Mucosa of gallbladder (tissue), 1 donor: ENCODE measurements at places on chromosomes 5 and 9. TPM values are rescaled to one million over a fixed set of nuclear protein-coding genes. Genes with fewer than 3 reads are reported as not detected.

Gene TLR4
- total RNA-seq = 9.8 TPM

Gene MTRR
- 42.9 TPM for total RNA-seq

Gene CCL27
- total RNA-seq = not detected

Gene RNF208
- total RNA-seq = 16.8 TPM

Gene SPINK7
- total RNA-seq = not detected

Gene MCIDAS
- 0.92 TPM for total RNA-seq

Gene PRRT1B
- 11.1 TPM for total RNA-seq

Gene FAXDC2
- total RNA-seq = 91.0 TPM

Gene NSG2
- 0.81 TPM for total RNA-seq

Gene NEUROG1
- not detected for total RNA-seq

Gene LCN1
- not detected for total RNA-seq

Gene CFAP90
- total RNA-seq = not detected

- no peak for DNase-seq
These were observed 6.6 kb upstream of the RMND5B start for GRCh38 chr5:178123966-178124925.

DNA sequence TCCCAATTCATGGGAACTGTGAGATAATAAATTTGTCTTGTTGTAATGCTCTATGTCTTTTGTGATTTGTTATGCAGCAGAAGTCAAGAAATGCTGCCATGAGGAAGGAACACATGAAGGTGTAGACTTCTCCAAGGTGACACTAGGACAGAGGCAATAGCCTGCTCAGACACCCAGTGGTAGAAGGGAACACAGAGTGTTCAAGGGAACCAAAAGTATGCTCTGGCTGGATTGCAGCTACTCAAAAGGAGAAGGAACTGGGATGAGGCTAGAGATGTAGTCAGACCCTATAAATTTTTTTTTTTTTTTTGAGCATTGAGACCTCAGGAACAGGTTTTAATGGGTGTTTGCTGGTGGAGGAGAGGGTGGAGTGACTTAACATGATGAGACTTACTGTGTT, 232.5 kb downstream of the PARP8 start:
- DNase-seq = no peak

DNA sequence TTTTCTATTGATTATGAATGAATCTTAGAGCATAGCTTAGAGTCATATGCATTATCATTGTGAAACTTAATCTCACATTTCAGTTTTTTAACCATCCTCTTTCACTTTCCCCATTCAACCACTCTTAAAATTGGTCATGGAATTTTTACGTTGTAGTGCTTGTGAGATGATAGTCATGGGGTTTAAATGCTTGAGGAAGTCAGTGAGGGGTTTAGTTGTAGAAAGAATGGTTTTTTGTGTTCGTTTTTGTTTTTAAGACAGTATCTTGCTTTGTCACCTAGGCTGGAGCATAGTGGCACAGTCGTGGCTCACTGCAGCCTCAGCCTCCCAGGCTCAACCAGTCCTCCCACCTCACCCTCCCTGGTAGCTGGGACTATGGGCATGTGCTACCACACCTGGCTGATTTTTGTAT, 19.6 kb downstream of the UGCG start:
- DNase-seq = no peak

DNA sequence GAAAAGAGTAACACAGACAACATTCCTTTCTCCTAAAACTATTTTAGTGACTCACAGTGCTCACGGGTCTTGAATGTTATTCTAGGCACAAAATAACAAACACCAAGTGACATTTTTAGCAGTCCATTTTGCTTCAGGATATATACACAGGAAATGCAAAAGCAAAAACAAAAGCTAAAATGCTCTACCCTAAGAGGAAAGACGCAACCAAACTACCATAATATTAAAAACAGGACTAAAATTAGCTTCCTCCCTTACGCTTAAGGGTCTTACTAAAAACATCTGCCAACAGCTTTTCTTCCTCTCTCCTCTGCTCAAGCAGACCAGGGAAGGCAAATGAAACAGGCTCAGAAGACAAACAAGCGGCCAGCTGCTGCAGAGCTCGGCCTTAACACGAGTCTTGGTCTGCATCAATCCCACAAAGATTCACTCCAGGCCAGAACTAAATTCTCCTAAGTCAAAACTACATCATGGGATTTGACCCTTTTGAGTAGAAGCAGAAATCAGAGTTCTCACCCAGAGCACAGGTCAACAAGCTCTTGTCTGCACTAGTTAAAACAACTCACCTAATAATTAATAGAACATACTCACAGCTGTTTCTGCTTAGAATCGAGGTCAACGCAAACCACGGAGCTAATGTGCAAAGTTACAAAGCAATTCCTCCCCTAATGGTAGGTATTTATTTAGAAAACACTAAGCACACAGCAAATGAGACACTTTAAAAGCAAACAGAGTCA, 62.3 kb downstream of the RAPGEF1 start:
- DNase-seq = no peak

DNA sequence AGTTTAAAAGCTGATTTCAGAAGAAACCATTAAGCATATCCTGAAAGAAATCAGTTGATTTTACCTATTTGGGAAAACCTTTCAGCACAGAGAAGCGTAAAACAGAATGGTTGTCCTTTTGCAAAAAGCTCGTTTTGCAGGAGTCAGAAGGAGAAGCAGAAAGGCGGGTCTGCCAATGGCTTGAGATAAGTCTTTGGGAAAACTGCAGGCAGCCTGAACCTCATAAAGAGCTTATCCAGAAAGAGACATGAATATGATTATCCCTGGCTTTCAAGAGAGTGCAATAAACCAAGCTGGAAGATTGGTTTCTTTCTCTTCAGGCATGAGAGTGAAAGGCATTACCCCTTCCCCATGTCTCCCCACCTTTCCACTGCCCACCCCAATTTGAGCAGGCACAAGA, 353.3 kb downstream of the ARHGEF28 start:
- DNase-seq = no peak

DNA sequence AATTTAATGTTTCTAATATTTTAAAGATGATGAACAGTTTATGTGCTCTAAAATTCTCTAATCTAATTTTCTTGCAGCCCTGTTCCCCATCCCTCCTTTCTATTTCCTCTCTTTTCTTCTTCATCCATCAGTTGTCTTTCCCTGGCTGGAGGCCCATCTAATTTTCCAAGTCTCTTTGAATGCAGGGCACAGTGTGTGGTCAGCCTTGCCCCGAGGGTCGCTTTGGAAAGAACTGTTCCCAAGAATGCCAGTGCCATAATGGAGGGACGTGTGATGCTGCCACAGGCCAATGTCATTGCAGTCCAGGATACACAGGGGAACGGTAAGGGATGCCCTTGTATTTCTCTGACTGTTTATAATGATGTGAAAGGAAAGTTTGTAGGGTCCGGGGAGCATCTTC, 111.8 kb downstream of the MEGF10 start:
- DNase-seq = no peak

- DNase-seq = no peak
These were observed 26.7 kb downstream of the POLR1E start for GRCh38 chr9:37512437-37512836.

GRCh38 chr9:107637421-107638420, 148.2 kb upstream of the KLF4 start:
- DNase-seq = peak; percentile 91

DNA sequence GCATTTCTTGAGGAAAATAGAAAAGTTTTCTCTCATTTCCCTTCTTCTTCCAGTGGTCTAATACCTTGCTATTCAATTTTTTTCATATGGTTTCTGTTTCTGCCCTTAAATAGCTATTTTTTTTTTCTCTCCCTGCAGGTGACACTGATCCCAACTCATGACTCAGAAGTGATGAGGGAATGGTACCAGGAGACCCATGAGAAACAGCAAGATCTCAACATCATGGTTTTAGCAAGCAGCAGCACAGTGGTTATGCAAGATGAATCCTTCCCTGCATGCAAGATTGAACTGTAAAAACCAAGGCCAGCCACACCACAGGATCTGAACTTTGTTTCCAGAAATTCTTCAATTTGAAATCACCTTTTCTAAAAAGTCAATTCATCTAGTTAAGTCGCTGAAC, 97.7 kb downstream of the MAP1B start:
- no peak for DNase-seq

DNA sequence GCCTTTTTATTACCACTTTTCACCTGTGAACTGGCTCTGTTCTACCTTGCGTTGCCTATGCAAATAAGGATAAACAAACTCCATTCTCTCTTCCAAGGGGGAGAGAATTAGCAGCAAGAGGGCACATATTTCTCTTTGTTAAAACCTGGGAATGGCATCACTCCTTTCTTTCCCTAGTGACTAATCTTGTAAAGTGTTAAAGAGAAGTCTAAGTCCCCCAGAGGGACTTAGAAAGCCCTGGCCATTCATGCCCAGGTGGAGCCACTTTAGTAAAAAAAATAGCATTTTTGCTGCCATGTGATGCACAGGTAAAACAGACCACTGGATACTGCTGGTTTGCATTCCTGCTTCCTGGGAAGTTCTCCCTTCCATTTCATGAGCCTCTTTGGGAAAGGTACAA, 148.4 kb downstream of the MAN2A1 start:
- no peak for DNase-seq

- DNase-seq = no peak
These were observed 35.3 kb downstream of the SNX24 start for GRCh38 chr5:122880749-122881148.

- no peak for DNase-seq
These were observed 383.4 kb downstream of the TMEM38B start for GRCh38 chr9:106077731-106078130.

- no peak for DNase-seq
These were observed 34.2 kb downstream of the MARCHF6 start for GRCh38 chr5:10387690-10388089.

GRCh38 chr9:79013715-79014610, 557.8 kb upstream of the TLE4 start:
- no peak for DNase-seq

- DNase-seq = no peak
These were observed 60.6 kb downstream of the PAM start for GRCh38 chr5:102815540-102816332.

DNA sequence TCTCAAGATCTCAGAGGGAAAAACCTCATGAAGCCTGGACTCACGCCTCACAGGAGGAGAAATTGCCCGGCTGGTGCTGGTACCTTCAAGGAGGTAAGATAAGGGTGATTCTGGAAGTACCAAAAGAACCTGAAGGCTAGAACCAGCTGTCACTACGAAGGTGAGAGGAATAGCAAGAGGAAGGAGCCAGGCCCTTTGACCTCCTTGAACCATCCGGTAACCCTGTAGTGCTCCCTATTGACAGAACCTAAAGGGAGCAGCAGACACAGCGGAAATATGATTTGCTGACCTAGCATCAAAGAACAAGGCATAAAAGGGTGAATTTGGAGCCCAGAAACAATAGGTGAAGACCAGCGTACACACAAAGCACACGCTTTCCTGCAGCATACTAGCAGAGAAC, 92.2 kb downstream of the DOCK8 start:
- peak; percentile 25 for DNase-seq

GRCh38 chr9:135256581-135257354, 169.3 kb downstream of the OLFM1 start:
- DNase-seq = no peak

GRCh38 chr9:35026671-35027070, 37.1 kb downstream of the DNAJB5 start:
- no peak for DNase-seq

GRCh38 chr5:109688970-109689739, 572 bp upstream of the MAN2A1 start:
- peak; percentile 88 for DNase-seq

- DNase-seq = no peak
These were observed 218.2 kb downstream of the GADD45G start for GRCh38 chr9:89822996-89823395.

GRCh38 chr9:134174073-134174449, 9.7 kb upstream of the RNU6ATAC start:
- no peak for DNase-seq

- DNase-seq = no peak
These were observed 47.7 kb upstream of the GARNL3 start for GRCh38 chr9:127216888-127217217.

DNA sequence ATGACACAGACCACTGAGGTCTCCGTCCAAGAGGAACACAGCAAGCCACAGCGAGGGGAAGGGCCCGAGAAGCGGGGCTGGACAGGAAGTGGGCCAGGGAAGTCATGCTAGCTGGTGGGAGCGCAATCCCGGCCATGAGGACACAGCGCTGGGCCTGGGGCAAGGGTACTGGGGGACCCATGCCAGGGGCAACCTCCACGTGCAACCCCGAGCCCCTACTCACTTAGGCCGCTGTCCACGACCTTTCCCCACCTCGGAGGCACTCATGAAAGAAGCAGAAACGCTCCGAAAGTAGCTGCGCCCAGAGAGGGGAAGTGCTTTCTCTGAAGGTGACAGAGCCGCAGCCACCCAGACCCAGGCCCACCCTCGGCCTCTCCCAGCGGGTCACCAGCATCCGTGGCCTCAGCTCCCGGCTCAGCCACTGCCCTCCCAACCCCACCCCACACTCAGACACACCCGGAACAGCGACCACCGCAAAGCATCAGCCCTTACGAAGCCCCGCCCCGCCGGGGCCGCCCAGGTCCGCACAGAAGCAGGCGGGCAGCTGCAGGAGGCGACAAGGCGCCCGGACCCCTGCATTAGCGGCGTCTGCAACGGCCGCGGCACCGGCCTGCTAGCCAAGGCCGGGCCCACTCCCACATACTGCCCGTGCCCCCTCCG, 782 bp downstream of the BICD2 start:
- no peak for DNase-seq

GRCh38 chr5:179542170-179542569, 8.2 kb upstream of the RUFY1 start:
- DNase-seq = no peak

- DNase-seq = no peak
These were observed 116.7 kb downstream of the WNK2 start for GRCh38 chr9:93300585-93301081.

DNA sequence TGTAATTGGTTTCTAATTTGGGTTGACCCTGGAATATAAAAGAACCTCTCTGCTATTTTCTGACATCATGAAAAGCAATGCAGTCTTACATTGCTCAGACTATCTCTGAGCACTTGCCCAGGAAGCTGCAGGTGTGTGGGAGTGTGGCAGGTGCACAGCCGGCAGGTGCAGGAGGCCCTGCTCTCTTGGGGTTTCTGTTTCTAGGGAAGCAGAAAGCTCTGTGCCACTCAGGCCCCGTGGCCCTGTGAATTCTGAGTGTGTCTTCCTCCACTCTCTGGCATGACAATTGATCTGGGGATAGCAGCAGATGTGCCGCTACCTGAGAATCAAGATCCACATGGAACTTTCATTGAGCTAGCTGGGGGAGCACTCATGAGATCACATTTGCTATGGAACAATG, 45.7 kb upstream of the IRX2 start:
- no peak for DNase-seq

- DNase-seq = no peak
These were observed 57.1 kb upstream of the ANKH start for GRCh38 chr5:14928661-14929060.

GRCh38 chr9:15221746-15222145, 85.3 kb downstream of the TTC39B start:
- no peak for DNase-seq

GRCh38 chr9:87334366-87334765, 163.3 kb upstream of the DAPK1 start:
- no peak for DNase-seq

GRCh38 chr5:80082731-80083100, 47.6 kb downstream of the THBS4 start:
- DNase-seq = peak; percentile 66

- DNase-seq = no peak
These were observed 197.4 kb upstream of the IRX2 start for GRCh38 chr5:2948875-2949274.
